Naive B cell (primary cell): ENCODE measurements at places on chromosomes 5 and 9.
A peak's percentile ranks its signal among the peaks of the same experiment; 100 is the strongest.

DNA sequence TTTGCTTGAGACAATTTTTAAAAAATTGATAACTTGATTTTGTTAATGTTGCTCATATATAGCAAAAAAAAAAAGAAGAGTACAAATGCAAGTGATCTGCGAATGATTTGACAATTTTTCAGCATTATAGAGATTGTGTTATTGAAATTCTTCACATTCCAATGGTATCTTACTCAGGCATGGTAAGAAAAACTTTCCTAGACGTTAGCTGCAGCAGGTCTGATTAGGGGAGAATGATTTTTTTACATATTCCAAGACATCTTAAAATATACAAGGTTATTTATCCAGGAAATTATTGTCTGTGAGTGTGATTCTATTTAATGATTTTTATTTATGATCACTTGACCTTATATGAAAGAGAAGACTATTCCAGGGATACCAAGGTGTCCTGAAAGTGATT is 361.9 kb downstream of the MAT2B start:
- no peak for DNase-seq

DNA sequence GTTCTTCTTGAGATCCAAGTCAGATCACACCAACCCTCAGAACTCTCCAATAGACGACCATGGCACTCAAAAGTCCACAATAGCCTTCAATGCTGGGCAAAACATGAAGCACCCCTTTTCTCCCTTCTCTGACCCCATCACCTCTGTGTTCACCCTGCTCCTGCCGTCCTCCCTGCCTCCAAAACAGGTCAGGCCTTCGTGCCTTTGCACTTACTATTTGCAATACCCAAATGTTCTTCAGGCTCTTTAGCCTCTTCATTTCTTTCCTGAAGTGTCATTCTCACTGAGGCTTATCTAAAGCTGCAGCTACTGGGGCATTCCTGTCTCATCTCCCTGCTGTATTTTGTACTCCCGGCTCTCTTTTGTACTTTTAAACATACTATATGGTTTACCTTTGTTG is 2.0 kb upstream of the ROPN1L start:
- DNase-seq = no peak

GRCh38 chr9:7342229-7342628 is 457.3 kb downstream of the DMAC1 start:
- DNase-seq = no peak

DNA sequence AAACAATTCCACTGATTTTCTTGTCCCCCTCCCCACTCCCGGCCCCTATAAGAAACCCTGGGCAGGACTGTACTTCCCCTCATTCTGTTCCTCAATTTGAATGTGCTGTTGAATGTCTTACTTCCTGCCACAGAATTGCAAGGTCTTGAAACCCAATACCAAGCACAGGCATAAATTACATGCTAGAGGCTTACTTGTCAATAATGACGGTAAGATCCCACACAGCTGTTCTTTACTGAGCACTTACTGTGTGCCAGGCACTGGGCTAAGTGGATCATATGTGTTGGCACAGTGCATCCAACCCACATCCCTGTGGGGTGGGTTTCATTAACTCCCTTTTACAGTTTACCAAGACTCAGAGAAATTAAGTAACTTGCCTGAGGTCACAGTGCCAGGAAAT is 63.4 kb downstream of the MVB12B start:
- DNase-seq = peak; percentile 20

DNA sequence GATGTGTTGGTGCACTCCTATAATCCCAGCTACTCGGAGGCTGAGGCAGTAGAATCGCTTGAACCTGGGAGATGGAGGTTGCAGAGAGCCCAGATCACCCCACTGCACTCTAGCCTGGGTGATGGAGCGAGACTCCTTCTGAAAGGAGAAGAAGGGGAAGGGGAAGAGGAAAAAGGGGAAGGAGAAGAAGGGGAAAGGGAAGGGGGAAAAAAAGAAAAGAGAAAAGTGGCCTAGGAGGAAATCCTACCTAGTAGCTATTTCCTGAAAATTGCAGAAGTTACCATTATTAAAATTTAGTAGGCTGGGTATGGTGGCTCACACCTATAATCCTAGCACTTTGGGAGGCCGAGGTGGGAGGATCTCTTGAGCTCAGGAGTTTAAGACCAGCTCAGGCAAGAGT is 67.4 kb downstream of the ARRDC3 start:
- no peak for DNase-seq

GRCh38 chr9:112042244-112042638 is 132.9 kb downstream of the SUSD1 start:
- no peak for DNase-seq

- no peak for DNase-seq
Observed at GRCh38 chr5:144076521-144077083, 93.9 kb downstream of the YIPF5 start.

GRCh38 chr5:65893749-65894430 is 32.5 kb upstream of the ERBIN start:
- no peak for DNase-seq

- DNase-seq = no peak
Observed at GRCh38 chr5:170466988-170467707, 36.7 kb upstream of the KCNIP1 start.

GRCh38 chr5:133602835-133603380 is 9.4 kb downstream of the FSTL4 start:
- no peak for DNase-seq

DNA sequence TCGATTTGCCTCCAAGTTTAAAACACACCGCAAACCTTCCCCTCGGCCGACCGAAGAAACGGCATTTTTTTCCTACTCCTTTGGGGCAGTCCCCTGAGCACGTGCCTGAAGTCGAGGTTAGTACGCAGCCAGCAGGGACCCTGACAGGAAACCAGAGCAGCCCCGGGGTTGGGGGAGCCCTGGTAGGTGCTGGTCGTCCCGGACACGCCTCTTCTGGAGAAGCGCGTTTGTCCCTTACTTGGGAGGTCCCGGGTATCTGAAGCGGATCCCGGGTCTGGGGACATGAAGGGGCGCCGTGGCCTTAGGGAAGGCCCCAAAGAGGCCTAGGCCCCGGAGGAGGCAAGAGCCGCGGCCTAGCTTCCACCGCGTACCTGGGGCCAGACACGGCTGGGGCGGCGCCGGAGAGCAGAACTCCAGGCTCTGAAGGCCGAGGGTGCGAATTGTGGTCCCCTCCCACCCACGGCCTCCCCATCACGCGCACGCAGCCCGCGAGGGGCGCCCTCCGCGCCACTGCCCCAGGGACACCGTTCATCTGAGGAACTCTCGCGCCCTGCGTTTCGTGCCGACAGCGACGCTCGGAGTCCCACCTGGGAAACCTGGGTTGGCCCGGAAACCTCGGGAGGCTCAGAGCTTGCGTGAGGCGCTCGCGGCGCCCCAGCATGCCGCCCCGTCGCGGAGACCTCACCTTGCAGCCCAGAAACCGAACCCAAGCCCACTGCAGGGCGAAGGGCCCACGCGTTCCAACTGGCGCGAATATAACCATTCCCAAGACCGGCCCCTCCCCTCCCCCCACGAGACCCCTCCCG is 10.4 kb downstream of the OTP start:
- DNase-seq = no peak

- no peak for DNase-seq
Observed at GRCh38 chr5:31119938-31120641, 73.4 kb upstream of the CDH6 start.

- no peak for DNase-seq
Observed at GRCh38 chr9:130382636-130383349, 62.0 kb upstream of the ASS1 start.

- DNase-seq = no peak
Observed at GRCh38 chr9:134838651-134839454, 41.8 kb upstream of the FCN2 start.

DNA sequence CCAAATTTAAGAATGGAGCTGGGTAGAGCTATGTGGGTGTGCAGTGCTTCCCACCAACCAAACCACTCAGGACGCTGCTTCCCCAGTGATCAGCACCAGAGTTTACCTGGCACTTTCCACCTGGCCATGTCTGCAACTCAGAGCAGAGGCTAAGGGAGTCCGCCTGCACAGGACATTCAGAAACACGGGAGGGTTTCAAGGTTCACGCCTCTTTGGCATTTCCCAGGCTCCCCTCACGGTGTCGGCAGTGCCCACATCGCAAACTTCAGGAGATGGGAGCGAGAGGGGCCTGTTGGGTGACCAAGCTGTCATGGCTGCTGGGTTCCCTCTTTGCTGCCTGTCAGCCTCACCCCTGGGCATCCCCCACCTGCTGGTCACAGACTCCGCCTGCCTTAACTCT is 161.5 kb downstream of the NXNL2 start:
- DNase-seq = no peak

- DNase-seq = no peak
Observed at GRCh38 chr9:4170231-4170630, 129.6 kb downstream of the GLIS3 start.

DNA sequence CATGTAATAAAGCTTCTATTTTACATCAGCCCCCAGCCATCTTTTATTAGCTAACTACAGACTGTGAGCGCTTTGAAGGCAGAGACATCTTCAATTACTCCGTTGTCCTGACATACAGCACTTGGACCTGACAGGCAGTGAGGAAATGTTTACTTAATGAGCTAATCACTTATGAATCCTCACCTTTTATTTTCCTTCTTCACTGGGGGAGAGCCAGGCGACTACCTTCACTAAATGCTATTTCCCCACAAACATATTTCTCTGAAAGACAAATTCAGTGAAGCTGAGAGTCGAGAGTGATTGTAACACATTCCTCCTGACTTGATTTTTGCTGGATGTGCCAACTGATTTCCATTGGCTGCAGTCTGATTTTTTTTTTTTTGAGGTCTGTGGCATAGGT is 192.1 kb upstream of the CLINT1 start:
- DNase-seq = no peak

GRCh38 chr5:143376911-143377813 is 26.3 kb downstream of the NR3C1 start:
- no peak for DNase-seq

DNA sequence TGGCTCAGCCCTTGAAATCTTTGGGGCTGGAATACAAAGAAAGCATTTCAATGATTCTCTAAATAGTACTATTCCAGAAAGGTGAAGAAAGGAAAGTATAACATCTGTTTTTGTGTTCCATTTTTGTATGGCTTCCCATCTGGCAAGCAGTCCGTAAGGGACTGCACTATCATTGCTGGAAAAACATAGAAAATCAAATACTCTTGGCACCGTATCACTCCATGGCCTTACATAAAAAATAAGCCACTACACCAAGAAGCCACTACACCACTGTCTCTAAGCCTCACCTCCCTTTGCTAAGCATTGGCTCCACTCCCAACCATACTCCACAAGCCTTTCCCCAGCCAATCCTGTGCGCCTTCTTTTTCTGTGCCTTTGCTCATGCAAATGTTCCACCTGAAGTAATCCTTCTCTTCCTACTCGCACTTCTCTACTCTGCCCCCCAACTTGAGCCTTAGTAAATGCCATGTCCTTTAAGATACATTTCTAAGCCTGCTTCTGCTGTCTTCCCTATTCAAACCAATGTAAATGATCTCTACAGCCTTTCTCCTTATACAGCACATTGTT is 454.6 kb upstream of the TUSC1 start:
- no peak for DNase-seq

DNA sequence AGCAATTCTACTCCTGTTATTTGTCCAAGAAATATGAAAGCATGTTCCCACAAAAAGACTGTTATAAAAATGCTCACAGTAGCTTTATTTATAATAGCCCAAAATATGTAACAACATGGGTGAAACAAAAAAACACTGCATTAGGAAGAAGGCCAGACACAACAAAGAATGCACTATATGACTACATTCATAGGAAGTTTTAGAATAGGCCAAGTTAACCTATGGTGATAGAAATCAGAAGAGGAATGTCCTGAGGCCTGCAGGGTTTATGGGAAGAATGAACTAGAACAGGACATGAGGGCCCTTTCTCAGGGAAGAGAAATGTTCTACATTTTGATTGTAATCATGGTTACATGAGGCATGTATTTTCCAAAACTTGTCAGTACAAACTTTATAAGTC is 24.7 kb upstream of the TAS2R1 start:
- DNase-seq = no peak

GRCh38 chr9:126979461-126979860 is 64.9 kb downstream of the RALGPS1 start:
- no peak for DNase-seq

DNA sequence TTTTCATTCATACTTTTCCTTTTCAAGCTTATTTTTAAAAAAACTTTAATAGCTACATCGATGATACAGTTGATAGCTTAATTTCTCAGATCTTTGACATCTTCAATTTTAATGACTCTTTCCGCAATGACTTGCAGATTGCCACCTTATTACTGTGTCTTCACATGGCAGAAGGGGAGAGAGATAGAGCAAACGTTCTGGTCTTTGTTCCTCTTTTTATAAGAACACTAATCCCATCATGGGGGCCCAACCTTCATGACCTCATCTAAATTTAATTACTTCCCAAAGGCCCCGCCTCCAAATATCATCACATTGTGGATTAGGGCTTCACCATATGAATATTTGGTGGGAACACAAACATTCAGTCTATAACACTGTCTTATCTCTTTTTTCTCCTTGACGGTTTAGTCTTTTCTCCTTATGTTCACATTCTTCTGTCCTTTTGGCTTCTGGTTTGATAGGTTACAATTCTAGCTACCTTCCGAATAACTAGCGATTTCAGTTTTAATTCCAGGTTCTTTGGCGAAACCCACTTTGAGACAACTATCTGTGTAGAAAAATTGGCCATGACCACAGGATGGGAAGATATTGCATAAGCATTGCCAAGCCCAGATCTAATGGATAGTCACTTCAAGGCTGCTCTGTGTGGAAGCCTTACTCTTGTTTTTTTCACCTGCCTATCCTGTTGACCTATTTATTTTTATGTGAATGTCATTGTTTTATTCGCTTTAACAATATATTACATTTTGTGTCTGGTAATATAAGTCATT is 5.0 kb downstream of the ZNF189 start:
- no peak for DNase-seq

GRCh38 chr9:134634176-134634575 is 7.4 kb upstream of the COL5A1 start:
- no peak for DNase-seq

DNA sequence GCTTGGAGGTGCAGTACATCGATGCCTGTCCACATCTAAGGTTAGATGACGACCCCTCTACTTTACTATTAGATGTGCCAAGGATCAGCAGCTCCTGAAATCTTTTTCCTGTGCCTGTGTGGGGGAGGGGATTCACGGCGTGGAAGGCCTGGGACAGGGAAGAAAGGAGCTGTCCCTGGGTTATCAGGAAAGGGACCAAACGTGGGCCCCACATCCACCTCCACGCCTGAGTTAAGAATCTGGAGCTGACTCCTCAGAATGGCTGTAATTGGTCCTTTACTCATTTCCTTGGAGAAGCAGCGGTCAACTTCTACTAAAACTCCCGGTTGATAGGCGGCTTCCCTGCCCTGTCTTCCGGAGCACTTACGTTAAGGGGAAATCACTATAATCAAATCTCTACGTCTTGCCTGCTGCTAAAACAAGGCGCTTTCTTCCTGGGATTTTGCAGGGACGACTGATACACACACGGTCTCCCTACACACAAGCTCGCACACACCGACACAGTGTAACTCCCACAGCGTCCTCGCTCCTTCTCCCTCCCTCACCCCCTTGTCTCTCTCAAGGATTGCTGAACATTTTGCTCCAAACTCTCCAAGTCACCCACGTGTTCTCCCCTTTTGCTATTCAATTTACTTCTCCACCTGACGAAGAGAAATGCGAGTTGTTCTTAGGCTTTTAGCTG is 1.4 kb downstream of the PDE4D start:
- no peak for DNase-seq
